Stimulated activated CD8-positive, alpha-beta memory T cell treated with anti-CD3 and anti-CD28 coated beads, Interleukin-15, amount 100 ng/mL, for 1 hour (primary cell): ENCODE measurements at places on chromosomes 3 and 15.

DNA sequence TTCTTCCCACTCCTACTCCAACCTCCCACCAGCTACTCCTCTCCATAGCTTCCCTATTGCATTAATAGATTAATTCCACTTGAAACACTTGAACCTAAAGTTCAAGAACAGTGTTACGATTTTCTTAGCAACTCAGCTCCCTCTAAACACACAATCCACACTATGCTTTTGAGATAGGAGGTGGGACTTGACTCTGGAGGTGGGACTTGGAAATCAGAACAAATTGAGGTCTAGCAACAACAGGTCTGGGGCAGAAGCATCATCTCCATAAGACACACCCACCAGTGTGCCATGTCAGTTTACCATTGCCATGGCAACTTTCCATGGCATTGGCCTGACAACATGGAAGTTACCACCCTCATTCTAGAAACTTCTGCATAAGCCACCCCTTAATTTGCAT is 336.5 kb upstream of the ALCAM start:
- DNase-seq: no peak

DNA sequence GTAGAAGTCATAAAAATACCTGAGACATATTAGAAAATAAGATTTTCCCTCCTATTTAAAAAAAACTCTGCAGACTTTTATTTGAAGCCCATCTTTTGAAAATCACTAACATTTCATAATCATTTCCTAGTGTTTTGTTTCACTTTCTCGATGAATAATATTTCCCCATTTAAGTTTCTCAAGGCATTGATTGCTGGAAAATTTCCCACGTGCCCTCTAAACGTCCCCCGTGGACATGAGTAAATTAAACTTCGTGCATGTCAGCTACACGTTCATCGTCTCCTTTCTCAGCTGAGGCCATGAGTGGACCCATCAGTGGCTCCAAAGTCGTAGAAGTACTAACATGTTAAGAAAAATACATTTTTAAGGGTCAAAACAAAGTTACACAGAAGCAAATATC is 2.0 kb upstream of the TM2D3 start:
- no peak for DNase-seq

DNA sequence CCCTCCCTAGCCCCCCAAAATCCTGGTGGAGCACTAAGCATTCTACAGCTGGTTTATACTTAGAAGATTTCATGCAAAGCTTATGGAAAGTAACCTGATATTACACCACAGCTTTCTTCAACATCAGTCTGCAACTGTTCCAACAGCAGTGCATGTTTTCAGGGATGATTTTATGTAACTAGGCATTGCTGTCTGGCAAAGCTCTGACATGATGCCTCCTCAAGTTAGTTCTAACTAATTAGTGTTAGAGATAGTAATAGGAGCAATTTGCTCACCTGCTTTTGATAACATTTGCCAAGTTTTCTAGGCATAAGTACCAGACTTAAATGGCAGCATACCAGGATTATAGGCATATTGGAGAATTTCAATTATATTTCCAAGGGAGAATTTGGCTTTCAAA is 330.3 kb upstream of the SGO1 start:
- no peak for DNase-seq

- DNase-seq: no peak
Measured at GRCh38 chr3:197854596-197855343, 63.7 kb downstream of the LRCH3 start.

- no peak for DNase-seq
Measured at GRCh38 chr3:98770261-98771039, 7.3 kb downstream of the ST3GAL6 start.

DNA sequence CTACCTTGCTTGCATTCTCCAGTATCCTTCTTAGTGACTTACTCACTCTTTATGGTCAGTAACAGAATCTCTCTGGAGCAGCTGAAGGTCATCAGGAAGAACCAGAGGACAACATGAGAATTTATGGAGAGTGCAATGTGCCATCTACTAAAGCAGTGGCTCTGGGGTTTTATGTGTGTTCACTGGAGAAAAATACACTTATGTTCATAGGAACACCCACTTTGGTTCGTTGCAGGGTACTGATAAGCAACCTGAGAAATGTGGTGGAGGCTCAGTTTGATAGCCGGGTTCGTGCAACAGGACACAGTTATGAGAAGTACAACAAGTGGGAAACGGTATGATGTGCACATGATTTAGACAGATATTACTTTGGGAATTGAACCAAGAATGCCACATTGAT is 12.8 kb downstream of the CPB1 start:
- no peak for DNase-seq

DNA sequence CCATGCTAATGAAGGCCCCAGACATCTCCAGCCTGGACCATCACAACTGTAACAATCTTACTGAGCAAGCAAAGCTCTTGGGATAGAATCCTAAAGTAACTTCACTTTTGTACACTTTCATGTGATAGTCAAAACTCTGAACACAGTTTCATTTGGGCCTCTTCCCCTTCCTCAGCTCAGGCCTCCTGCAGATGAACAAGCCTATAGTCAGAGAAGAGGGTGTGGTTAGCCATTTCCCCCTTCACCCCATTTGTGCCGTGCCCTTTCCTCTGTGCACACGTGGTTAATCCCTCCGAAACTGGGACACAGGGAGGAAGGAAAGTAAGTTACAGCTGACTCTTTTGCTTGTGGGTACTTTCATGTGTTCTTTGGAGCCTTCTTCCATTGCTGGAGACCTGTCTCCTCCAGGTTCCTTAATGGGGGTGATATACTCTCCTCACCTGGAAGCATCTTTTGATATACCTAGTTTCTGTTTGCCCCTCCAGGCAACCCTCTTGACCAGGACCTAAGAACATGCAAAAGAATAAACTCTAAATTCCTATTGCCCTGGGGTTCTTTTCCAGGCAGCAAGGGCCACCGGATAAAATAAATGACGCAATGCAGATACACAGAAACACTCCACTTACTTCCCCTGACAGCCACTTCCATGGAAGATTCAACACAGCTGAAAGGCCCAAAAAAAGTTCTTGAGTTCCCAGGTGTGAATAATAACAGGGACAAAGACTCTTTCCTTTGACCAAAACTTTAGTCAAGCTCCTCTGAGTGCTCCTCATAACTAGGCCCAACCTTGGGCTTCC is 29.6 kb upstream of the CSTA start:
- no peak for DNase-seq

GRCh38 chr15:52241489-52241888 is 50.3 kb upstream of the GNB5 start:
- DNase-seq: no peak

- no peak for DNase-seq
Measured at GRCh38 chr3:166367947-166368533, 530.8 kb upstream of the BCHE start.

DNA sequence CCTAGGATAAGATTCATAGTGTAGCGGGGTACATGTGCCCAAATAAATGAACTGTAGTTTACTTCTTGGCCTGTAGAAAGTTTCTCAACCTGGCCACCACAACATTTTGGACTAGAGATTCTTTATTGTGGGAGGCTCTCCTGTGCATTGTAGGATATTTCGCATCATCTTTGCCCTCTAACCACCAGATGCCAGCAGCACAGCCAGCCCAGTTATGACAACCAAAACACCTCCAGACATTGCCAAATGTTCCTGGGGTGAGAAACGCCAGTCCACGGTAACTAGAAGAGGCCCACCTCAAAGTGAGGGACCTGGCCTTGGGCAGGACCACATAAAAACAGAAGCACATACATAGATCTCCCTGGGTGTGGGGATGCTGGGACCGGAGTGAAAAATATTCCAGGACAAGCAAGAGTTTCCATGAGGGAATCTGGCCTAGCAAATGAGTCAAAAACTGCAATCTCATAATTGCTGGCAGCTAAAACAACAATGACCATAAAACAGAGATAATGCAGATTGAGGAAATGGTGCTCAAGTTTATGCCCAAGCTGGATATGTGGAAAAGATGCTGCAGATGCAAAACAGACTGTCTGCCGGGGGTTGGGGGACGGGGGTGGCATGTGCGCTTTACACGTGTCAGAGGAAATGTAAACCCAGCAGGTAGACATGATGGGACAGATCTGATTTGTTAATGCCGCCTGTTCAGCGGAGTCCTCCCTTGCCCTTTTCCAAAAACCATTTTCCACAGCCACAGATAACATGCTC is 39.7 kb downstream of the ARHGEF3 start:
- no peak for DNase-seq

DNA sequence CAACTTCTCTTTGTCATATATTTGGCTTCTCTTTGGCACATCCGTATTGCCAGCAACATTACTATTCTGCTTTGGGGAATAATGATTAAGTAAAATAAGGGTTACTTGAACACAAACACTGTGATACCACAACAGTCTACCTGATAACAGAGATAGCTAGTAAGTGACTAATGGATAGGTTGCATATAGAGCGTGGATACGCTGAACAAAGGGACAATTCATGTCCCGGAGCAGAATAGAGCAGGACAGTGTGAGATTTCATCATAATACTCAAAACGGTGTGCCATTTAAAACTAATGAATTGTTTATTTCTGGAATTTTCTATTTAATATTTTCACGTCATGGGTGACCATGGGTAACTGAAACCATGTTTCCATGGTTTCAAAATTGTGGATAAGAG is 54.1 kb downstream of the SCN5A start:
- no peak for DNase-seq

DNA sequence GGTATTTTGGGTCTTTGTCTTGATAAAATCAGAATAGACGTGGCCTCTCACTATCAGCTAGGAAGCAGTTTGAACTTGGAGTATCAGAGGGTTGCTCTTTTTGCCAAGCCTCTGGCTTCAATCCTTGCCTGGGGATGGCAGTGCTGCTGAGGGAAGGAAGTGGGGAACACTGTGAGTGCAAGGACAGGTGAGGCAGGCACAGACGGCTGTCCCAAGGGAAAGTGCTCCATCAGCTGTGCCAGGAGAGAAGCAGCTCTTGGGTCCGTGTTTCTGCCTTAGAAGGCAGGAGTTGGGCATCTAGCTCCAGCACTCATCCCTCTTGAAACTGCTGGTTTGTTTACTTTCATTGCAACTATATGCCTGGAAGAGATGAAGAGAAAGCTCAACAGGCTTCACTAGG is 33.2 kb downstream of the PML start:
- no peak for DNase-seq

DNA sequence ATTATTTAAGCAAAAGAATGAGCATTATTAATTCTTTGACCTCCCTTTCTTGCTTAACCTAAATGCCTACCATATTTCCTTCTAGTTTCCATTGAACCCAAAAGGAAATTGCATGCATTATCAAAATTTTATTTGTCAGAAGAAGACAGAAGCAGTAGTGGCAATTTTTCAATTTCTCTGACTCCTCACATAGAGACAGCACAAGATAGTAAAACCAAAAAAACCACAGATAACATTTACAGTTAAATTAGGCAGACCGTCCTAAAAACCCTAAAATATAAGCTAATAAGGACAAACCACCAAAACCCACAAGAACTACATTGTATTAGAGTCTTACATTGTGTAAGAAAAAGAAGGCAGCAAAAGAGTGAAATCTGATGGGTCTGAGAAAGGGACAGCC is 27.1 kb downstream of the GOLGB1 start:
- no peak for DNase-seq

- no peak for DNase-seq
Measured at GRCh38 chr3:47247131-47248064, 35.2 kb downstream of the KIF9 start.

DNA sequence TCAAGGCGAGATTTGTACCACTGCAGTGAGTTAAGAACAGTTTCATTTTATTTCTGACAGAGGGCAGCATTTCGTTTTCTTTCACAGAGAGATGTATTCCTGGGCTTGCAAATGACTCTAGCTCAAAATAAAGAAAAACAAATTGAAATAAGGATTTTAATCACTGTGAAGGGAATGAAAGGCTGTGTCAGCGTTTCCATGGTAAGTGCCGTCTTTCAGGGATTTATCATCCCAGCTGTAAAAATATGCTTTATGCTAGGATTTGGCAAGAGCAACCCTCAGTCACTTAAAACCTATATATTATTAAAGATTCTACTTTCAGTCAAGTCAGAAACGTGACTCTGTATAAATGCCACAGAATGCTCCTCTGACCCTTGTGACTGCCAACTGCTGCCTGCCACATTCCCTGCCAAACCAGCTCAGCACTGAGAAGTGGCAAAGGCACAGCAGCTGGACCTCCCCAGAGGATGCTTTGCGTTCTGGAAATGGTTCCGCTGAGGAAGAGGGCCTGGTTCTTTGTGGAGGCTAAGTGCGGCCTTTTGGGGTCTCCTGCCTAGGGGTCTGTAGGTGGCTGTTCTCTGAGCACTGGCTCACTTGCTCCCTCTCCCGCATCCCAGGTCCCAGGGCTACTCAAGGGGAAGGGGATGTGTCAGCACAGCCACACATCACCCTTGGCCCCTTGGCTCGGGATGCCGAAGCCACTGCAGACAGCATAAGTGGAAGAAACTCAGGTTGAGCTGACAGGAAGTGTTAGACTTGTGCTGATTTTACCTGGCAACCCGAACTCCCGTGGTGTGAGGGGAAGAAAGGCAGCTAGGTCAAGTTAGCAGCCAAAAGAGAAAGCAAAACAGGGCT is 56.6 kb upstream of the POMGNT2 start:
- DNase-seq: no peak

DNA sequence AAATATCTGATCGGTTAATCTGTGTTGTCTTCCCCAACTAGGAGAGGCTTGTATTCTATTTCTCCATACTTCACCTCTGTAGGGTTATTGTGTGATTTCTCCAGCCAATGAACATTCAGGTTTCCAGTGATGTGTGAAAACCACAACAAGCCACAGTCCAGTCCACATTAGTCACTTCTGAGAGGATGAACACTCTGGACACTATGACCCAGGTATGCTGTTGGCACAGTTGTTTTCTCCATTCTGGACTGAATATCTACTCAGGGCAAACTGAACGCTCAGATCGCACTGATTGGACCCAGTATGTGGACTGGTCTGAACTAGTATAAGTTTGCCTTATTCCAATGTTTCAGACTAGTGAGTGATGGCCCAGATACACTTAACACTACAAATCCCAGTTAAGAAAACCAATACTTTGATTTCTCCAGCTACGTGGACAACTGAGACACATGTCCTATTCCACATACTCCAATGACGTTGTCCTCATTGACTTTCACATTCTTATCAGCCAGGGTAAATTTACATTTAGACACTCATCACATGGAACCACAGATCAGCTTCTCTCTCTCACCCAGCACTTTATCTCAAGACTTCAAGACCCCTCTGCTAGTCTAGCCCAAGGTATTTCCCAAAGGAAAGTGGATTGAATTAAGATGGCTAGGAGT is 587.4 kb upstream of the SGO1 start:
- no peak for DNase-seq

GRCh38 chr15:36773698-36774097 is 194.3 kb downstream of the CDIN1 start:
- DNase-seq: no peak

DNA sequence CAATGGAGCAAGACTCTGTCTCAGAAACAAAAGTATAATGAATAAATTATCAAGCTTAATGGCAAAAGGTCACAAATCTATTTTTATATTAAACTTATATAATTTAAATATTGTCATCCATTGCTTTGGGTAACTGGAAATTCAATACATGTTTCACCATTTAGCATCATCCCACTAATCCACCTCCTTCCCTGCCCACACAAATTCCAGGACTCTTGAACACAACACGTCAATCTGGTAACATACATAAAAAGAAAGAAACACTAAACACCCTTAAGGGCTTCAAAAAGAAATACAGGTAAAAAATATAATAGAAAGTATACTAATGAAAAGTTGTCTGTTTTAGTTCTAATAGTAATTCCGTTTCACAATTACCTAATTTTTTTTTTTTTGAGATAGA is 149.4 kb downstream of the STAG1 start:
- no peak for DNase-seq
